ENCODE measurements at places on chromosomes 7 and 10.
A peak's percentile ranks its signal among the peaks of the same experiment; 100 is the strongest.

DNA sequence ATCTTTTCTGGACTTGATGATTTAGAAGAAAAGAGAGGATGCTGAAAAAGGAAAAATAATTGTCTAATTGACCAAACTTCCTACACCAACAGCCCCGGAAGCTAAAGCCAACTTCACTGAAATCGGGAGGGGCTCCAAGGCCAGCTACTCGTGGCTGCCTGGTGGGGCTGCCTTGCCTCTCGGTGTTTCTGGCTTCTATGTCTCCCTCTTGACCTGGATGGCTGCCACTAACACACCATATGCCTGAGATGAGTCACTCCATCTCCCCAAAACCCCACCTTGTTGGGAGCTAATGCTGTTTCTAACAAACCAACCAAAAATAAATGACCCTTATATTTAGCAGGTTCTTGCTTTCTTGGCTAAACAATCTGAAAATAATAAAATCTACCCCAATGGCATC lies 87.6 kb upstream of the AFAP1L2 start:
- DNase-seq = no peak

DNA sequence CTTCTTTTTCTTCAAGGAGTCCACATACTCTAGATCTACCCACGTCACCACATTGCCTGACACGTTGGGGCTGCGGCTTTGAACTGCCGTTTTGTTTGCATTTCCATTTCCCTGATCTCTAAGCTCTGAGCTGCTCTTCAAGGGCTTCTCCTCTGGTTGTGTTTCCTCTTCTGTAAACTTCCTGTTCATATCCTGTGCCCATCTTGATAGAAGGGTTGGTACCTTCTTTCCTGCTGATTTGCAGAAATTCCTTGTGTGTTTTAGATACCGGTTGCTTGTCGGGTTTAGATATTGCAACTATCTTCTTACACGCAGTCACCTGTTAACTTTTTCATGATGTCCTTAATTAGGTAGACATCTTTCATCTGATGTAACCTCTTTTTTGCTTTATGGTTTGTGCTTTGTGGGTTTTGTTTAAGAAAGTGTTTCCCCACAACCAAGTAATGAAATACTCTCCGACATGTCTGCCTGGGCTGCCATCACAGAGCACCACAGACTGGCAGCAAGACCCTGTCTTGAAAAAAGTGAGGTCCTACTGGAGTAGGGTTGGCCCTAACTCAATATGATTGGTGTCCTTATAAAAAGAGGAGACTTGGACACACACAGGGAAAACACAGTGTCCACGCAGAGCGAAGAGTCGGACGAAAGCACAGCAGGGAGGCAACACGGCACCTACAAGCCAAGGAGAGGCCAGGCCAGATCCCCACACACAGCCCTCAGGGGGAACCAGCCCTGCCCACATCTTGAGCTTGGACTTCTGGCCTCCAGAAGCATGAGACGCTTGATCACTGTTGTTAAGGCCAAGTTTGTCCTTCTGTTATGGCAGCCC lies 99.1 kb upstream of the PDGFA start:
- peak; percentile 71 for DNase-seq

DNA sequence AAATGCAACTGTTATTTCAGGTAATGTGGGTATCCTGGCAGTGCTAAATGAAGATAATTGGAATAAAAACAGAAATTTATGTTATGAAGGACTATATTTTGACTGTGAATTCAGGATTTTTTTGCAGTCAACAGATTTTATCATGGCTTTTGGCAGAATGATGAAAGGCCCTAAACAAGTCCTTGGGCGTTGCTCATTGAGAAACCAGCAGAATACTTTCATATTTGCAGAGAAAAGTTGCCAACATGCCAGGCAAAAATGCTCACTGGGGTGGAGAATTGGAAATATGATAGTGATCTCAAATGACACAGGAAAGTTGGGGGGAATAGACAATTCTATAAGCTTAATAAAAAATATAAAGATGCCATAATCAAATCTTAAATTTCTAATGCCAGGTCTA lies 121.1 kb downstream of the GPR85 start:
- DNase-seq = no peak

DNA sequence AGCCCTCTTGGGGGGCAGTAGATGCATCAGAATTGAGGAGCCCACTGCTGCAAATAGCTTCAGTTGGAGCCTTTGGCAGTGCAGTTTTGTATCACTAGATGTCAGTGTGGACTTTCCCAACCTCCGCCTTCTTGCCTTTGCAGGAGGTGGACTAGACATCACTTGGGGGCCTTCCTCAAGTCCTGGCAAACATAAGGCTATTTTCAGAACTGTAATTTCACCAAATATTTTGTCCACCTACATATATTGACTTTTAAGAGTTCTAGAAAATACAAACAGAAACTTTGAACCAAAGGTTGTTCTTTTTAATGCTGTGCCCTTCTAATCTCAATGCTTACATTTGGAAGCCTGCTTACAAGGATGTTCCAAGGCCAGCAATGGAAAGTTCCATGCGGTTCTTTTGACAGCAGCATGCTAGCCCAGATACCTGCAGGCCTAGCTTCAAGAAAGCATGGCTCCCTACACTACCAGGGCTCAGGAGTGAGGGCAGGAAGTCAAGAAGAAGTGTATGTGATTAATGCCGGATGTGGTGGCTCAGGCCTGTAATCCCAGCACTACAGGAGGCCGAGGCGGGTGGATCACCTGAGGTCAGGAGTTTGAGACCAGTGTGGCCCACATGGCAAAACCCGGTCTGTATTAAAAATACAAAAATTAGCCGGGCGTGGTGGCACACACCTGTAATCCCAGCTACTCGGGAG lies 8.0 kb upstream of the ZNRF2 start:
- peak; percentile 54 for DNase-seq

DNA sequence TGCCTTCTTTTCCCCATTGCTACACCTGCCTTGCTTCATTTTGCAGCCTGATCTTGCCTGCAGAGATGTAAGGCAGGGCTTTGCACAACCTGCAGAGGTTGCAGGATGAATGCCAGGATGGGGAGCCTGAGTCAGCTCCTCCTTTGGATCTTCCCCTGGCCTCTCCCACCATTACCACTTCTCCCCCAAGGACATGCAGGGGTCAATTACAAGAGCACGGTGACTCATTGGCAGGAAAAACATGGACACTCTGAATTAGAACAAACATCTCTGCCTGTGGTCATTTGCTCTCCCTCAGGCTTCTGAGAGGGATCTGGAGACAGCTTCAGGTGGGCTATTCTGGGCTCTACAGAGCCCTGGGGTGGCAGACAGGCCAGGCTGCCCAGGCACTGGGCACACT lies 89.2 kb downstream of the HERPUD2 start:
- DNase-seq = no peak

DNA sequence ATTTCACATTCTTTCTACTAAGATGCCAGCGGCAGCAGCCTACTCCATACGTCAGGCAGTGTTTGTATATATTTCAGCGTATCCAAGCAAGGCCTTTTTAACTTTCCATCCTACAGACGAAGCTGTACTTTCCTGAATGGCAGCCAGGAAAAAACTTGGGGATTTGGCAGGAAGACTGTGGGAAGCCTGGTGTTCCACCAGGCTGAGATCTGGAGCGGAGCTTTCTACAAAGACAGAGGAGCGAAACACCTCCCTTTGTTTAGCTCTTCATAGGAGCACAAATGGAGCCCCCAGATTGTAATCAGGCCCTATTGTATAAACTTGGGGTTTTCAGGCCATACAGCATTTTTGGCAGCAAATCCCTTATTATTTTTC lies 143.8 kb downstream of the TES start:
- no peak for DNase-seq

- peak; percentile 56 for DNase-seq
Measured at GRCh38 chr10:118045837-118046394, 825 bp downstream of the RAB11FIP2 start.

DNA sequence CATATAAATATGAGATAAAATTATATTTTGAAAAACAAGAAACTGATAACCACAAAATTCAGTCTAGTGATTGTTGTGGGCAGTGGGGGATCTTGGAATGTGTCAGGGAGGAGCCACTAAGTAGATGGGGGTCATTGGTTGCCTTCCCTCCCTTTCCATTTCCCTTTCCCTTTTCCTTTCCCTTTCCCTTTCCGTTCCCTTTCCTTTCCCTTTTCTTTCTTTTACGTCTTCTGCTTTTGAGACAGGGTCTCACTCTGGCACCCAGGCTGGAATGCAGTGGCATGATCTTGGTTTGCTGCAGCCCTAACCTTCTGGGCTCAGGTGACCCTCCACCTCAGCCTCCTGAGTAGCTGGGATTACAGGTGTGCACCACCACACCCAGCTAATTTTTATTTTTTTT lies 51.0 kb downstream of the DYNC2I1 start:
- DNase-seq = no peak

DNA sequence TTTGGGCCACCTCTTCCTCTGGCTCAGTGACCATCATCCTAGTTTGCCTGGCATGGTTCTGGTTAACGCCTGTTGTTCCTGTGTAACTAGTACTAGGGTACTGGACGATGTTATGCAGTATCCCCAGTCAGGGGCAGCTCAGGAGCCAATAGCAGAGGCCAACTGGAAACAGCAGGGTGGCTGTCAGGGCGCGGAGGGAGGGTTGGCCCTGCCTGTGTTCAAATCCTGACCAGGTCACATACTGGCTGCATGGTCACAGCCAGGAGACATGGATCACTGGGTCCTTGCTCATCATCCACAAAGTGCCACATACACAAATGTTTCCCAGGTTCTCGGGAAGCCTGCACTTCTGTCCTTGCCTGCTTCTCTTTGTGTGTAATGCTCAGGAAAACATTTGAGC lies 12.3 kb upstream of the RBP3 start:
- DNase-seq = no peak

GRCh38 chr10:22250897-22251660 lies 33.3 kb upstream of the EBLN1 start:
- DNase-seq = no peak

DNA sequence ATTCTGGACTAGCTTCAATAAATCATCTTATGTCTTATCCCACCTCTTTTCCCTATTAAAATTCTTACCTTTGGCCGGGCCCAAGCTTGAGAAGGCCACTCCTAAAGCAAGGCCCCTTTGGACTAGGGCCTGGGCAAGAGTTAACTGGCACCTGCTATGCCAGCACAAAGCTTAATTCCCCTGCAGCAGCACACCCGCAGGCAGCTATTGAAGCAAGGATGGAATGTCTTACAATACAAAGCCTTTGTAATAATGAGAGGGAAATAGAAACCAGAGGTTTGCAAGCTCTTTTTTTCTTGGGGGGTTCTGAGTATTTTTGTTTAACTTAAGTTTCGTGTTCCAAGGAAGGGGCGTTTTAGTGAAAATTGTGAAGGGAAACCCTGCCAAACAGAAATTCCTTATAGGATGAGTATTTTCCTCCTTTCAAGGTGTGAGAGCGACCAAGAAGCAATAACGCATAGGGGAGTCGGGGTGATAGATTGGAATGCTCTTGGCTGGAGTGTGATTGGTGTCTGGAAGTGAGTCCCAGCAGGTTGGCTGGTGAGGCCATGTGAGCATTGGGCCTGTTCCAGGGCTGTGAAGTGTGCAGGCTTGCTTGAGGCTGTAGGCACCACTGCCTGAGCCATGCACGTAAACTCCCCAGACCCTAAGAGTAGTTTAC lies 148.5 kb downstream of the KIAA1217 start:
- DNase-seq = no peak

GRCh38 chr7:70376561-70377031 lies 755.3 kb upstream of the GALNT17 start:
- DNase-seq = no peak

GRCh38 chr10:120827251-120827875 lies 23.8 kb upstream of the WDR11 start:
- no peak for DNase-seq

DNA sequence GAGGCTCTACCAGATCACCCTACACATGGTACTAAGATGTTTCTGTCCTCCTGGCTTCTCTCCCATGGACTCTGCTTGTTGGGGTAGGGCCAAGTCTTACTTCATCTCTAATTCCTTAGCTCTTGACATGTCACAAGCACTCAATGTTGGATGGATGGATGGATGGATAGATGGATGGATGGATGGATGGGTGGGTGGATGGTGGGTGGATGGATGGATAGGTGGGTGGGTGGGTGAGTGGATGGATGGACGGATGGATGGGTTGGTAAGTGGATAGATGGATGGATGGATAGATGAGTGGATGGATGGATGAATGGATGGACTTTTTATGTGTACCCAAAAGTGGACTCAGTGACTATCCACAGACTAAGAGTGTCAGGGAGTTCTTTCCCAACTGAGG lies 28.5 kb downstream of the HSPA12A start:
- DNase-seq = no peak

DNA sequence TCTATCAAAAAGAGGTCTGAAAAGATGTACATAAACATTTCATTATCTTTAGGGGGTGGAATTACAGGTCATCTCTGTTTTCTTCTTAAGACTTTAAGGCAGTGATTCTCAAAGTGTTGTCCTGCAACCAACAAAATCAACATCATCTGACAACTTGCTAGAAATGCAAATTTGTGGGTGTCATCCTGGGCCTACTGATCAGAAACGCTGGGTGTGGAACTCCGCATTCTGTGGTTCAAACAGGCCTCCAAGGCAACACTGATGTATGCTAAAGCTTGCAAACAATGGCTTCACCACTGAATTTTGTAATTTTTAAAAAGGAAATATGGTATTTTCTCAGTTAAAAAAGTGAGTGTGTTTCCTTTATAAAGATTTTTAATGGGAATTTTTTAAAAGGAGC lies 402.0 kb upstream of the LRRN3 start:
- no peak for DNase-seq

GRCh38 chr7:36261019-36261754 lies 108.1 kb downstream of the EEPD1 start:
- no peak for DNase-seq

DNA sequence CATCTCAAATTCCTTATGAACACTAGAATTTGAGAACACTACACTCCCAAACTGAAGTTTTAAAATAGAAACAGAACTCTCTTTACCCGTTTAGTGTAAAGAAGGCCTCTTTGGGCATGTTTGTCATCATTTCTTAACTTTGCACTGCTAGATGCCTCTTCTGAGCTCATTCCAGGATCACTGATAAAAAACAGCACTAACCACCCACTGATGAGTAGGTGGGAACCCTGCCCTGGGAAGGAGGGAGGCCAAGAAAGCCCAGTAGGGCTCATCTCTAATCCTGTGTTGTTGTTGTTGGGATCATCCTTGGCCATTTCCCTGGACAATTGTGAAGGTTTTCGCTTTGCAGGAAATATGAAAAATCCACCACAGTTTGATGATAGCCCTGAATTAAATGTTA lies 68.2 kb downstream of the CUBN start:
- no peak for DNase-seq

GRCh38 chr10:3872712-3873329 lies 87.8 kb upstream of the KLF6 start:
- no peak for DNase-seq

GRCh38 chr7:90209776-90210175 lies 1.8 kb upstream of the STEAP2 start:
- no peak for DNase-seq

Data from activated T-cell treated with anti-CD3 and anti-CD28 coated beads, Interleukin-2, amount 50 U/mL, for 48 hours (primary cell).